ENCODE measurements at places on chromosomes 12 and 14.

- no peak for DNase-seq
Measured at GRCh38 chr14:60226298-60226697, 22.7 kb upstream of the PPM1A start.

- no peak for DNase-seq
Measured at GRCh38 chr14:74563586-74564159, 48.4 kb downstream of the LTBP2 start.

- no peak for DNase-seq
Measured at GRCh38 chr14:74942608-74943007, 12.8 kb downstream of the PGF start.

DNA sequence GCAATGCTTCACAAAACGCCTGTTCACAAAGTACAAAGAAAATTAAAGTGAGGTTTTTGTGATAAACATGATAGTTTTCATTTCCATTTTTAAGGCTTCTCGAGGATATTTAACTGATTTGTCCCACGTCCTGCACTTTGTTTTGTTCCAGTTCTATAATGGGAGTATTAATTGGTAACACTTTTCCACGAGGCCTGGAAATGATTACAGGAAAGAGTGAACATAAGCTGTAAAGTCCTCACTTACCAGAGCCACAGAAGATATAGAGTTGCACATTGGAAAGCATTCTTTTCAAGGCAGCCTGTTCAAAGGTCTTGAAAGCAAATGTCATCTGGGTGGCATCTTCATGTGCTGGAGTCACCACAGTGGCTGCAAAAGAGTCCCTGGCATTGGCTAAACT, 1236.6 kb downstream of the BCL11B start:
- no peak for DNase-seq

DNA sequence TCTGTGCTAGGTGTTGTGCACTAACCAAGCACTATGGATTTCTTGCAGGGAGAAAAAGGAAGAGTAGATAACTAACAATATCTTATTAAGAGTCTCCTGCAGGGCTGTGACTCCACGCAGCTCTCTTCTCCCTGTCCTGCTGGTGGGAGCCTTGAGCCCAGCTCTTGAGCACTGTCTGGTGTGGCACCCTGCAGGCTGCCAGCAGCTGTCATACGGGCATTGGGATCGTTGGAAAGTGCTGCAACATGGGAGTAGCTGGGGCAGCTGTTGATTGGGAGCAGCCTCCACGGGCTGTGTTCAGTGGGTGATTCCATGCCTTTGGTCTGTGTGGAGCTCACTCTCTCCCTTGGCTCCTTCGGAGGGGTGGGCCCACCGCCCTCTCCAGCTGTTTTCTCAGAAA, 125.3 kb downstream of the FBXL14 start:
- no peak for DNase-seq

- DNase-seq, result peak; percentile 67
Measured at GRCh38 chr14:55580470-55581341, 699 bp downstream of the KTN1 start.

- DNase-seq, result no peak
Measured at GRCh38 chr12:67952787-67953186, 36.5 kb upstream of the IFNG-AS1 start.

DNA sequence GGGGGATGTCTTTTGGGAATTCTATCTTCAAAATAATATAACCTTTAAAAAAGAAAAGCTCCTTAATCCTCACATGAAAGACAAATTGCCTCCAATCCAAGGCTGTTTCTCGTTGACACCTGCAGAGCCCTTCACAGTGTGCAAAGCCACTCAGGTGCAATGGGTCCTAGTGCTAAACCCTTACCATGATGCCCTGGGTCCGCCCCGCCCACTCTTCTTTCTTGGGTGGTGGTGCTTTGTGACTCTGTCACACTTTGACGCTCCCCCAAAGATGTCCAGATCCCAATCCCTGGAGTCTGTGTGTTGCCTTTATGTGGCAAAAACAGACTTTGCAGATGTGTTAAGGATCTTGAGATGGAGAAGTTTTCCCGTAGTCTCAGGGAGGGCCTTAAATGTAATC, 29.7 kb downstream of the CLMN start:
- no peak for DNase-seq

DNA sequence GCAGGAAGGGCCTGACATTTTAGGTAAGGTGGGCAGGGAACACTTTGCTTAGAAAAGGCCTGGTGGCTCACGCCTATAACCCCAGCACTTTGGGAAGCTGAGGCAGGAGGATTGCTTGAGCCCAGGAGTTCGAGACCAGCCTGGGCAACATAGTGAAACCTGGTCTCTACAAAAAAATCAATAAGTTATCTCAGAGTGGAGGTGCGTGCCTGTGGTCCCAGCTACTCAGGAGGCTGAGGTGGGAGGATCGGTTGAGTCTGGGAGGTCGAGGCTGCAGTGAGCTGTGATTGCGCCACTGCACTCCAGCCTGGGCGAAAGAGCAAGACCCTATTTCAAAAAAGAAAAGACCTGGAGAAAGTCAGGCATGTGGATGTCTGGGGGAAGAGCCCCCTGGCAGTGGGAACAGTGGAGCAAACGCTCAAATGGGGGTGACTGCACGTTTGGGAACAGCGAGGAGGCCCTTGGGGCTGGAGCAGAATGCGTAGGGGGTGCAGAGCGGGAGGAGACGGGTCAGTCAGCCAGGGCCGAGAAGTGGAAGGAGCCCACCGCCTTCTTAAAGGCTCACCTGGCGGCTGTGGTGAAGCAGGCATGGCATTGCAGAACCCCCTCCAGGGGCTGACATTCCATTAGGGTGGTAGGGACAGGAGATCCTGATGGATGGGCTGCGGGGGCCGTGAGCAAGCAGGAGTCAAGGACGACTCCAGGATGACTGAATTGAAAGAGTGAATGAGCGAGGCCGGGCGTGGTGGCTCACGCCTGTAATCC, 6.2 kb upstream of the KIF26A start:
- DNase-seq, result no peak

GRCh38 chr14:84041421-84041820, 1488.5 kb upstream of the FLRT2 start:
- no peak for DNase-seq

Measured in CD4-positive, alpha-beta T cell treated with Interleukin-12 subunit alpha and Interleukin-12 subunit beta, for 1 hour (primary cell).